ENCODE measurements at places on chromosomes 13 and 19. TPM values are rescaled to one million over a fixed set of nuclear protein-coding genes. Genes with fewer than 3 reads are reported as not detected.

The AMH gene
- 0.67 TPM for polyA plus RNA-seq

The NLRP9 gene
- polyA plus RNA-seq, result not detected

The CGB8 gene
- not detected for polyA plus RNA-seq

The HNRNPUL1 gene
- 129 TPM for polyA plus RNA-seq

The IZUMO2 gene
- not detected for polyA plus RNA-seq

The CCDC61 gene
- 7.2 TPM for polyA plus RNA-seq

The KRTDAP gene
- polyA plus RNA-seq, result not detected

The IRGC gene
- polyA plus RNA-seq, result not detected

The ADGRE2 gene
- 0.51 TPM for polyA plus RNA-seq

The PLVAP gene
- polyA plus RNA-seq, result 73.0 TPM

The ZNF460 gene
- 3.0 TPM for polyA plus RNA-seq

All from adipose tissue (tissue), 3 donors.